ENCODE measurements at places on chromosomes 6 and 20. TPM values are rescaled to one million over a fixed set of nuclear protein-coding genes. Genes with fewer than 3 reads are reported as not detected.

Gene WDR27
- total RNA-seq: 3.7 TPM

Gene CAPN11
- not detected for total RNA-seq

- peak; percentile 36 for DNase-seq
These were observed 19.0 kb upstream of the UTRN start for GRCh38 chr6:144266091-144266649.

DNA sequence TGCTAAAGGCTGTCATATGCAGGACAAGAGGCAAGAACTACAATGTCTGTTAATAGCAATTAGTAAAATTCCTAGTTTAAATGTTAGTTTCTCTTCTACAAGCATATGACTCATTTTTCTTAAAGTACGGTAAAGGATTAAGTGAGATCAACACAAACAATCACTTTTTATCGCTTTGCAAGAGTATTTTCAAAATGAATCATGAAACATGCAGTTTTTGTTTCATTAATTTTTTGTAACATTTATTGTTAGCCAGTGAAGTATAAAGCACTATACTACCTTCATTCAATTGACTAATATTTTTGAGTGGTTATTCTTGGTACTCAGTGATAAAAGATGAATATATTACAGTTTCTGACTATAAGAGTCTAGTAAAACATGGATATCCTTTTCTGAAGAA is 138.6 kb downstream of the AHI1 start:
- no peak for DNase-seq

GRCh38 chr6:56032715-56033260 is 157.4 kb upstream of the BMP5 start:
- DNase-seq: no peak
